ENCODE measurements at places on chromosomes 2 and 18.

GRCh38 chr2:152501666-152502065, 166.7 kb downstream of the FMNL2 start:
- no peak for DNase-seq

DNA sequence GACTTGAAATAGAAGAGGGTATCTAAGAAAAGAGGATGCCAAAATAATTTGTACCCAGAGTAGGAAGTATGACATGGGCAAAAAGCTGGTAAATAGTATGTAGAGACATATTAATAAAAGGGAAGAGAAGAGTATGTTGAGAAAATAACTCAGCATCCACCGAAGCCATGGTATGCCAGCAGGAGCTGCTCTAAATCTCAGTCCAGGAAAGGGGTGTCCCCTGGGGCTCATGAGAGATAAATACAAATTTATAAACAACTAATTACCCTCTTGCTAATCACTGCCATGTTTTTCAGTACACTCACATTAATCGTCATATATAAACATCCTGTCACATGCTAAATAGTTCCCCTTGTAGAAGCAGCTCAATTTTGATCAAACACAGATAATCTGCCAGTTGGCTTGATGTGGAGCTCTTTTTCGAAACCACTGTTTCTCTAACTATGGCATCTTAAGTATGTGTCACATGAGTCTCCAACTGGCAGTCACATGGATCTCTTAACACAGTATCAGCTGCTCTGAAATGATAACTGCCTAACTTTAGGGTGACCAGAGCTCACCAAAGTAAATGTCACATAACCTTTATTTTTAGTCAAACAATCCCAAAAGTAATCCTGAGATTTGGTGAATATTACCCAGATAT, 31.9 kb downstream of the EXOC6B start:
- DNase-seq = peak; percentile 35

DNA sequence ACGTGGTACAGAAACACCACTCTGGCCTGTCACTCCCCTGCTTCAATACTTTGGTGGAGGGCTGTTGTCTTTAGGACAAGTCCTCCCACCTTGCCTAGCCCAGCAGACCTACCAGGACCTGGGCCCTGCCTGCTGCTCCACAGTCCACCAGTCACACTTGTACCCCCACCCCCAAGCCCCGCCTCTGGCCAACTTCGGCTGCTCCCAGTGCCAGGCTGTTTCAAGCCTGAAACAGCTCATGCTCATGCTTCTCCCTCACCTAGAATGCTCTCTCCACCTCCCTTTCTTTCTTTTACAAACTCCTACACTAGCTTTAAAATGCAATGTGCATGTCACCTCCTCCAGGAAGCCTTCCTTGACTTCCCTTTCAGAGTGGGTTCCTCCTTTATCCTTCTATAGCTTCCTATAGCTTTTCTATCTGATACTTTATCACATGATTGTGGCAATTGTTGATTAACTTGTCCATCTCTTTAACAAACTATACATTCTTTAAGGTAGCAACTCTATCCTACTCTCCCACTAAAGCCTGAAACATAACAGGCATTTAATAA, 4.8 kb upstream of the OXER1 start:
- no peak for DNase-seq

DNA sequence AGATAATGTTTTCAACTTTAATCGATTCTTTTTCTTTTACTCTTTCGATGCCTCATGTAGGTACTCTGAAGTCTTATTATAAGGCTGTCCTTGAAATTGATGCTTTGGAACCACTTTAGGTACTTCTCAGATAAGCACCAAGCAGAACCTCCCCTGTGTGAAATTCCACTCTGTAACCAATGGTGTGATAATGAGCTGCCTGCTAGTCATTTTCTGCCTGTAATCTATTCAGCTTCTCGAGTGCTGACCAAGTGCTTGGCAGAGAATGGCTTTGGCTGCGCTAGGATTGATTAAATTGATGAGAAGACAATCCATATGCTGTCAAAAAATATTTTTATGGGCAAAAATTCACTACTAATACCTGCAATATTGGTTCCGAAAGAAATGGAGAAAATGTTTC, 132.1 kb upstream of the STON1 start:
- DNase-seq = no peak

DNA sequence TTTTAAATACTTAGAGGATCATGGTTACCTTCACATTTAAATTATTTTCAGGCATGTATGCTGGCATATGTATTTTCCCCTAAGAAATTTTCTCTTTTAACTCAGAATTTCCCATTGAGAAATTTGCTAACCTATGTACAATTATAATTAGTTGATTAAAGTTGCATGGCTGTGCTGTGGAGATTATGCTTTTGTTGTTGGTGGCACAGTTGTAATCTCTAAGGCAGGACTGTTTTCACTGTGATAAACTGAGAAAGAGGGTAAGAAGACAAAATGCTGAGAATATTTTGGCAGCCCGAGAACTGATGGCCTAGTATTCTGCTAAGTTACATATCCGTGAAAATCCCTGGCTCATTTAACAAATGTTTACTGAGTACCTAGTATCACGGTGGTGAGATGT, 1.4 kb downstream of the VRK2 start:
- no peak for DNase-seq

All from AG09319 (cell line).